ENCODE measurements at places on chromosomes 12 and 14. TPM values are rescaled to one million over a fixed set of nuclear protein-coding genes. Genes with fewer than 3 reads are reported as not detected.

The NKX2-1 gene
- not detected for polyA plus RNA-seq

The RNF212B gene
- 0.62 TPM for polyA plus RNA-seq

The ATP5MC2 gene
- polyA plus RNA-seq, result 826 TPM

DNA sequence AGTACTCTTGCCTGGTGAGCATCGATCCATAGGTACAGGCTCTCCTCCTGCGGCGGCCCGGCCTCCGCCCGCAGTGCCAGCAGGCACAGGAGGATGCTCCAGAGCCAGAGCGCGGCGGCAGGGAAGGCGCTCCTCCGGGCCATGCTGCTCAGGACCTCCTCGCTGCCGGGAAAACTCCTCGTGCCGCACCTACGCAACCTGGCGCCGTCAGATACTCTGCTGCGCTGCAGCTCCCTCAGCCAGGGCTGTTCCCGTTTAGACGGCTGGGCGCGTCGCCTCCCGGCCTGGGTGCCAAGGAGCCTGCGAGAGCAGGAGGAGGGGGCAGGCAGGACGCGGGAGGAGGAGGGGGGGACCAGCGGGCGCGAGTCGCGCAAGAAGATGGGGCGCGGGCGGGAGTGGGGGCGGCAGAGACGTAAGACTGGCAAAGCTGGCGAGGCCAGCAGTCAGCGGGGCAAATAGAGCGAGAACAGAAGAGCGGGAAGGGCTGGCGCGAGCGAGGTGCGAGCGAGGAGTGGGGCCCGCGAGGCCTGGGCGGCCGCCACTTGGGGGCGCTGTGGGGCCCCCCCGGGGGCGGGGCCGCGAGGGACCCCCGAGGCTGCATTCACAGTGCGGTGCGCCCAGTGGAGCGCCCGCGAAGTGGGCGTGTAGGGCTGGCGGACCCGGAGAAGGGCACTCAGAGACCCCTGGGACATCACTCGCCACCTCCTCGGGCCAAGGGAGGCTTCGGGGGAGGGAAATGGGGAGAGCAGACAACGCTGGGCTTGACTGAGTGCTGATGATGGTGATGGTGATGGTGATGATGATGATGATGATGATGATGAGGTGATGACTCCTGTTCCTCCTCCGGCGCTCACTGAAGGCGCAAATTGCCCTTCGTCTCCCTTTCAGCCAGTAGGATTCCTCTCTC is at the start of gene WIF1:
Gene WIF1 (minus strand): TSS at position 257 of the 907 bp plus-strand sequence. CDS start 114 bp downstream, at position 143.
- peak; percentile 54 for DNase-seq

DNA sequence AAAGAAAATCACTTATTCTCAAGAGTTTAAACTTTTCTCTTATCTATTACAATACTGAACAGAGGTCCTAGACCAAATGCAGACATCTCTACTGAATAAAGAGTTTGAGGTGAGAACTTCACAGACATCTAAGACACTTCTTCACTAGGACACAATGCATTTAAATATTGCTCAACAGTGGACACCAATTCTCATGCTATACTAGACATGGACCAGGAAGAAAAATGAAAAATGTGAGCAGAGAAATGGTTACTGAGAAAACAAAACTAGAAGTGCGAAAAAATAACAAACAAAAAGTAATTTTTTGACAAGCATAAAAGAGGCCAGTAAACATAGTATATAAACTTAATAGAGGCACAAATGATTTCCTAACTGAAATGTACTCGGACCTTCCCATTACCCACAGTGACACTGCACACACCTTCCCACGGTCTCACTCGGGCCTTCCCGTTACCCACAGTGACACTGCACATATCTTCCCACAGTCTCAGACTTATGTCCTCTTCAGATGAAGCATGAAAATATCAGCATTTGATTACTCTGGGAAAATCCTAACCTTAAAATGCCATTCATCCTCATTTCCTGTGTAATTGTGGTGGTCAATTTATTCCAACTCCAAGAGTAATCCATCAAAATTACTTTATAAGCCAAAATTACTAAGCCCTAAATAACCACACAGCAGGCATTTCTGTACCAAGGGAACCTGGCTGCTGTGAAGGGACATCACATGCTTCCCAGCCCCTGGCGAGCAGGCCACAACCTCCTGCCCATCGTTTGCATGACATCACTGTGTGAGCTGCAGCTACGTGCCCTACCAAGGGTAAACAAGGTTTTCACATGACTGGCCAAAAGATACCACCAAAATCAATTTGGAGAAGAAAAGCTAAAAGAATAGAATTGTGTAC is 6.4 kb downstream of the SLC15A4 start:
- DNase-seq, result no peak

DNA sequence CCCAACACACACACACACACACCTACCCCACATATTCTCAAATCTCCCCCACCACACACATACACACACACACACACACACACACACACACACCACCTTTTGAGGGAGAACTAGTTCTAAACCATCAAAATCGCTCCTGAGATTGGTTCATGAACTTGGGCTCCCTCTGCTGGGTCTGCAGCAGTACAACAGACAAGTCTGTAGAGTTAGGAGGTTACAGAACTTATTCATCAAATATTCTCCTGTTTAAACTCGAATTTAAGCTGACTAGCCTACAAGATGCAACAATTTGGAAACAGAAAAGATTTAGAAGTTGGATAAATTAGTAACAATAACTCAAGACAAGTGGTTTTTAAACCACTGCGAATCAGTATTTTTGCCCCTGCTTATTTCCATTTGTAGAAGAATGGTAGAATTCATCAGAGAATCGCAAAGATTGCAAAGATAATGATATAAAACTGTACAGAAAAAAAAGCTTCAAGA is 136.4 kb upstream of the USP15 start:
- peak; percentile 26 for DNase-seq

The SLC6A12 gene
- polyA plus RNA-seq, result 0.75 TPM

DNA sequence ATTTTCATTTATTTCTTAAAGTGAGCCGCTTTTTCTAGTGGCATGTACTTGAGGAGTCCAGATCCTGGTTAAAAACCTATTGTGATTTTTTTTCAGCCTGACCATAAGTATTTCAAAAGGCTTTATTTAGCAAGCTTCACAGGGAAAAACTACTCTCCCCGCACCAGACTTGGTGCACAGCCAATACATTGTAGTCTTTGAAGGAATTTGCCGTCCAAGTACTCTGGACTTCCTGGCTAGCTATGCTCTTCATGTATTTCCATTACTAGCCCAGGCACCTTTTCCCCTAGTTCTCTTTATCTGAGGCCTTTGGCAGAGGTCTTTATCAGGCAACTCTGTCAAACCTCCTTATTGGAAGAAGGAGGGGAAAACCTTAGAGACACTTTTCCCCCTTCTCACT is 234.7 kb downstream of the CCDC91 start:
- DNase-seq, result no peak

The TC2N gene
- 1.7 TPM for polyA plus RNA-seq

DNA sequence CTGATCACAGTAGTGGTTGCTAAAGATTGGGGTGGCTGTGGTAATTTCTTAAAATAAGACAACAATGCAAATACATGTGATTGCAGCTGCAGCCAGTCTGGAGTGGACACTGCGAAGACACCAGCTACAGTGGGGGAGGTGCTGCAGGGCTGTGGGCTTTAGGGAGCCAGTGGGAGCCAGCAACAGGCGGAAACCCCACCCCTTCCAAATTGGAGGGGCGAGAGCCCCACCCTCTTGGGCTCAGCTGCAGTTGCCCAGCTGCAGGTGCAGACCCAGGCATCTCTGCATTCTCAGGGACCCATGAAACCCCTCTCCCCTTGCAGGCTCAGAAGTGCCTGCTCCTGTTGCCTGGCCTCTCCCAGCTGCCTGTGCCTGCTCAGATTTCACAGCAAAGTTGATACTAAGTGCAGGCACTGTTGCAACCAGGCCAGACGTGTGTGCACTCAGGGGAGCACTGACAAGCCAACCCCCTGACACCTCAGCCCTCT is 104.8 kb downstream of the MYF5 start:
- DNase-seq, result no peak

- DNase-seq, result no peak
These were observed 126.0 kb downstream of the CHST11 start for GRCh38 chr12:104582739-104583138.

GRCh38 chr12:57216014-57216911 is at the start of gene NXPH4:
TSS of gene NXPH4 (plus strand) at chr12:57216794. CDS start at chr12:57216970, 176 bp downstream.
- no peak for DNase-seq

The RASSF9 gene
- polyA plus RNA-seq, result 1.8 TPM

DNA sequence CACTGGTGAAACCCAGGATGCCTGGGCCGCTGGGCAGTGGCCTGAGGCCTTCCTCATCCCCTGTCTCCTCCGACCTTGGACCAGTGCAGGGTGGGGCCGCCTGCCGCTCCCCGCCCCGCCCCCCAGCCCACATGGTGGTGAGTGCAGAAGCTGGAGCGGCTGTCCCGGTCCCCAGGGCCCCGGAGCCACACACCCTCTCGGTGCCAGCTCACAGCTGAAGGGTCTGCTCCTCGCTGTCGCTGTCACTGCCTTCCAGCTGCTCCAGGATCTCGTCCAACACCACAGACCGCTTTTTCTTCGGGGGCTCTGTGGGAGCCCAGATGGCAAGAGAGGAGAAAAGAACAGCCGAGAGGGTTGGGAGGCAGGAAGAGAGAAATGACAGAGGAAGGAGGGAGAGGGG is 143.1 kb downstream of the RBM19 start:
- no peak for DNase-seq

The VPS29 gene
- 112 TPM for polyA plus RNA-seq

DNA sequence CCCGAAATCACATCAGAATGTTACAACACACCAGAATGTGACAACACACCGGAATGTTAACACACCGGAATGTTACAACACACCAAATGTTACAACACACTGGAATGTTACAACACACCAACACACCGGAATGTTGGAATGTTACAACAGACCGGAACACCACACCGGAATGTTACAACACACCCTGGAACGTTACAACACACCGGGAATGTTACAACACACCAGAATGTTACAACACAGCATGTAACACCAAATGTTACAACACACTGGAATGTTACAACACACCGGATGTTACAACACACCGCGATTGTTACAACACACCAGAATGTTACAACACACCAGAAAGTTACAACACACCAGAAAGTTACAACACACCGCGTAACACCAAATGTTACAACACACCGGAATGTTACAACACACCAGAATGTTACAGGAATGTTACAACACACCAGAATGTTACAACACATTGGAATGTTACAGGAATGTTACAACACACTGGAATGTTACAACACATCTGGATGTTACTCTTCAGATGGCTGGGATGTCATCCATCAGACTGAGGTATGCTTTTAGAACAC is 21.1 kb downstream of the CHFR start:
- DNase-seq, result no peak

The EFCAB11 gene
- polyA plus RNA-seq, result 4.8 TPM

- no peak for DNase-seq
These were observed 73.9 kb upstream of the PRMT8 start for GRCh38 chr12:3417113-3417512.

DNA sequence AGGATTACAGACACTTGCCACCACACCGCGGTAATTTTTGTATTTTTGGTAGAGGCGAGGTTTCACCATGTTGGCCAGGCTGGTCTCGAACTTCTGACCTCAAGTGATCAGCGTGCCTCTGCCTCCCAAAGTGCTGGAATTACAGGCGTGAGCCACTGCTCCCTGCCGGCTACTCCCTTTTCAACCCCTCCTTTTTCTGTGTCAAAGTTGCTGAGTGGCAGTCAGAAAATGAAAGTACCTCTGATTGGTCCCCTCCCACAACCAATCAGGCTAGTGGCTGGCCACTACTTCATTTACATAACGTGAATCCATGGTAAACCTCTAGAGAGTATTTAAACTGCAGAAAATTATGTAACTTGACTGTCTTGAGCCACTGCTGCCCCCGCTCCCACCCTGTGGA is 5.9 kb downstream of the RESF1 start:
- no peak for DNase-seq

- peak; percentile 71 for DNase-seq
These were observed at the start of gene PPFIA2 for GRCh38 chr12:81759190-81760051. TSS of gene PPFIA2 (minus strand) at chr12:81759350.

GRCh38 chr14:90610346-90611040 is 205.7 kb downstream of the TTC7B start:
- DNase-seq, result no peak

DNA sequence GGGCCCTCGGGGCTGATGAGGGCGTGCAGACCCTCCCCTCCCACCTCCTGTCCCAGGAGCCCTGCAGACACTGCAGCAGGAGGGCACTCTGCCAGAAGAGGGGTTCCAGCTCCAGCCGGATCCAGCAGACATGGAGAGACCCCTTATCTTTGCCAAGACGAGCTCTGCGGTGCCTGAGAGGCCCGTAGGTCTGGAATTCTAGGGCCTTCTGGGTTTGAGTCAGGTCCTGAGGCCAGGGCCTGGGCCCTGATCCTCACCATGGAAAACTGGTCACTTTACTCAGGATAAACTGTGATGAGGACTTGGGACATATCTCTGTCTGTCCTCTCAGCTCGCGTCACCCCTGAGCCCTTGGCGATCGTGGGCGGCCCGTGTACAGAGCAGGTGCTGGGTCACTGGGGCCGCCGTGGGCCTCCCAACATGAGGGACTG is 13.8 kb downstream of the MEG3 start:
- DNase-seq, result no peak

GRCh38 chr14:77714926-77715325 is 7.0 kb downstream of the SLIRP start:
- DNase-seq, result no peak

DNA sequence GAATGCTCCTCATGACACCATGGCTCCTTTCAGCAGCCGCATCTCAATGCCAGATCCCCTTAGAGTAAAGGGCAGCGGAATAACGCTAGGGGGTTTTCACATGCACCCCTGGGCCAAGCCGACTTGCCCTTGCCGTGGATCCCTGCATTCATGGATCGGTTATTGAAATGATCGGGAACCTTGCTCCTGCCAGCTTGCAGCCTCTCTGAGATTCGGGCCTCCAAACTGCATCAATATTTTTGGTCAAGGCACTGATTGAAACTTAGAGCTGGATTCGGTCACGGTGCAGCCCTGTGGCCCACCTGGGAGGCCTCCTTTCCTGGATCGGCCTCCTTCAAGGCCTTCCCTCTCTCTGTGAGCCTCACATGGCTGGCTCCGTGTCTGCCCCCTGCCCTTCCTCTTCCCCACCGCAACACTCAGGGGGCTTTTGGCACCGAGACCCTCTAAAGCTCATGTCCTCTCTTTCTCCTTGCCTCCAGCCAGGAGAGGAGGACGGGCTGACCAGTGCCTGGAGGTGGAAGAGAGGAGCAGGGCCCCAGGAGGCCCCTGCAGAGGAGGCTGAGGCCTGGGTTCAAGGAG is 1.8 kb downstream of the PTPN6 start:
- no peak for DNase-seq

- peak; percentile 22 for DNase-seq
These were observed 81.6 kb upstream of the SCAF11 start for GRCh38 chr12:46071769-46072624.

- no peak for DNase-seq
These were observed 30.6 kb downstream of the RIN3 start for GRCh38 chr14:92544051-92544720.

The LRRC23 gene
- 9.3 TPM for polyA plus RNA-seq

DNA sequence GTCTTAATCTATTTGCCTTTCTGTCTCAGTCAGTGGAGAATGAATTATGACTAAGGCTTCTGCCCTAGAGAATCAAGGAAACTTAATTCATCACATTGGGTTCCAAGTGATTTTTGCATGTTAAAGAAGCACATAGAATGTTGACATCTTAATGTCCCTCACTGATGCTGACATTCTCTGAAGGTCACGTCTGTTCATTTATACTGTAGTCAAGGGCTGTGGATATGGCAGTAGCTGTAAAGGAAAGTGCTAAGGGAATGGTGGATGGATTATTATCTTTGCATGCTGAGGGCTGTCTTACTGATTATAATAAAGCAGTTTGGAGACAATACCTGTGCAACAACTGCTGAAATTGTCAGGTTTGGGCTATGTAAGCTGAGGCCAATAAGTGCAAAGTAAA is 161.2 kb downstream of the PLCZ1 start:
- DNase-seq, result no peak

Data from hindlimb muscle (tissue), 1 donor.